Left forelimb (tissue), 1 donor: ENCODE measurements at places on chromosomes 1 and 21.

DNA sequence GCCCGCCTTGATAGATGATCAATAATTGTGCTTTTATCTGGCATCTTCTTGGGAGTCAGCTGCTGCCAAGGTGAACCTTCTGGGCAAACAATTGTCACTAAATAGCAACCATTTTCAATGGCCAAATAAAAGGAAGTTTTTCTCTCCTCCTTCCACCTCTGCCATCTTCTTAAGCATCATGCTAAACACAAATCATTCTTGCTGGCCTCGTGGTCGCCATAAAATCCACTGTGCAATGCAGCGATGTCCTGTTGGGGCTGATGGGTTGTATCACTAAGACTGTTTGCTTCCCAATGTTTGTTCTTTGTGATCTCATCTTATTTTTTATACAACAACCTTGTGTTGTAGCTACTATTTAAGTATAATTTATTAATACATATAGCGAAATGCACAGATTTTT, 8.0 kb downstream of the MAN1C1 start:
- no peak for DNase-seq

DNA sequence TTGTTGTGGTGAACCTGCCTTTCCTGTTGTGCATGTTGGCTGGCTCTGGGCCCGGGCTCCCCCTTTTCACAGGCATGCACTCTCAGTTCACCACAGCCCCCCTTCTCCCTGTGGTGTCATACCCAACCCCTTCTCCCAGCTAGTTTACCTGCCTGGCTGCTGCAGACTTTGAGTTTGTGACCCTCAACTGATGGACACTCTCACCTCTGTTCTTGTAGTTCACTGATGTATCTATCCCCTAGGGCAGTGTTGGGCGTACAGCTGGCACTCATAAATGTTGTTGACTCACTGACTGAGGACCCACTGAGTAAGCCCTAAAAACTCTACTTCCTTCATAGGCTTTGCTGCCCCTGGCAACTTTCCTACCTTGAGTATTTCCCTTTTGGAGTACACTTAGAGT, 54.9 kb downstream of the WDR64 start:
- DNase-seq: no peak

- DNase-seq: no peak
Measured at GRCh38 chr1:42970143-42970542, 11.5 kb upstream of the SLC2A1 start.

DNA sequence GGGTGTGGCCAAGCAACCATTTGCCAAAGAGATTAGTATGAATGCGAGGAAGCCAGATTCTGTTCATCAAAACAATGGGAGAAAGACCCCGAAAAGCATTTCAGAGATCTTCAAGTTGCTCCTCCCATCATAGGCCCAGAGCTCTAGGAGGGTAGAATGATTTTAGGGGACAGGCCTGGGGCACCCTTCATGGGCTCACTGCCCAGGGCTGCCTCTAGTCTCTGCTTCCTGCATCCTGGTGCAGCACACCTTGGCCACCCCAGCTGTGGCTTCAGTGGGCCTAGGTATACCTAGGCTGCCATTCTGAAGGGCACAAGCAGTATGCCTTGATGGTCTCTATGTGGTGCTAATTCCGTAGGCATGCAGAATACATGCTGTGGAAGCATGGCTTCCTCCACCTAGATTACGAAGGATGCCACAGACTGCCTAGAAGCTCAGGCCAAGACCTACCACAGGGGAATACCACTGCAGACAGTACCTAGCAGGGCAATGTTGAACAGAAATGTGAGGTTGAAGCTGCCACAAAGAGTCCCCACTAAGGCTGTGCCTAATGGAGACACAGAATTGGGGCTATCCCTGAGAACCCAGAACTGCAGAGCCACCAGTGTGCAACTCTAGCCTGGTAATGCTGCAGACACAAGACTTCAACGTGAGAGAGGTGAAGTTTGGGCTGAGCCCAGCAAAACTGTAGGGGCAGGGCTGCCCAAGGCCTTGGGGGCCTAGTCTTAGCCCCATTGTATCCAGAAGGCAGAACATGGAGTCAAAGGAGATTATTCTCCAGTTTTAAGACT, 158.8 kb downstream of the CLIC6 start:
- no peak for DNase-seq

- no peak for DNase-seq
Measured at GRCh38 chr1:218959784-218960183, 213.9 kb upstream of the LYPLAL1 start.

DNA sequence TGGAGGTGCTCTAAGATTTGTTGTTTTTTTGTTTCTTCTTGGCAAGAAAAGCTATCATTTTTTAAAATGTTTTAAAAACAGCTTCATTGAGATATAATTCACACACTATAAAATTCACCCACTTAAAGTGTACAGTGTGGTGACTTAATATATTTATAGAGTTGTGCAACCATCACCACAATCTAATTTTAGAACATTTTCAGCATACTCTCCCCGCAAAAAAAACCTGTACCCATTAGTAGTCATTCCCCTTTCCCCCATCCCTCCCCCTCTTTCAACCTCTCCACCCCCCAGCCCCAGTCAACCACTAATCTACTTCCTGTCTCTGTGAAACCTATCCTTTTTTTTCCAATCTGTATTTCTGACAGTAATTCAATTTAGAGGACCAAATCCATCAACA, 30.6 kb downstream of the ZC3H11B start:
- DNase-seq: no peak

GRCh38 chr1:159594625-159595405, 7.2 kb downstream of the APCS start:
- DNase-seq: no peak

DNA sequence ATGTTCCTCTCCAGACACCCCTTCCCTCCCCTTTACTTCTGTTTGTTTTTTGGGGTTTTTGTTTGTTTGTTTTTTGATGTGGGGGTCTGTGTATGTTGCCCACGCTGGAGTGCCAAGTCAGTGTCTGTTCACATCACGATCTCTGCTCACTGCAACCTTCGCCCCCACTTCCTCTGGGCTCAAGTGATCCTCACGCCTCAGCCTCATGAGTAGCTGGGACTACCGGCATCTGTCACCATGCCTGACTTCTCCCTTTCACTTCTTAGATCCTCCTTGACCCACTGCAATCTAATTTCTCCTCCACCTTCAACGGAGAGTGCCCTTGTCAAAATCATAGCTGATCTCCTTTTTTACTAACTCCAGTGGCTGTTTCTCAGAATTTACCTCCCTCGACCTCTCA, 100.7 kb upstream of the KIF26B start:
- no peak for DNase-seq

- DNase-seq: no peak
Measured at GRCh38 chr21:43771698-43772424, 4.2 kb downstream of the CSTB start.

DNA sequence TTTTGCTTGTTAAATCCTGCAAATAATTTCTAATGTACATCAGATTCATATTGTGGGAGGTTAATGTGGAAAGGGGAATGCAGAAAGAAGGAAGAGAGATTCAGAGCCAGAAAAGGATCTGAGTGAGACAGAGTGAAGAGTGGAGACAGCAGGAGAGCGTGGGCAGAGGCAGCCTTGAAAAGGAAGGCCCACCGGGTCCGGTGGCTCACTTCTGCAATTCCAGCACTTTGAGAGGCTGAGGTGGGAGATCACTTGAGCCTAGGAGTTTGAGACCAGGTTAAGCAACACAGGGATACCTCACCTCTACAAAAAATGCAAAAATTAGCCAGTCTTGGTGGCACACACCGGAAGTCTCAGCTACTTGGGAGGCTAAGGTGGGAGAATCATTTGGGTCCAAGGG, 222.0 kb upstream of the RAB4A start:
- no peak for DNase-seq

DNA sequence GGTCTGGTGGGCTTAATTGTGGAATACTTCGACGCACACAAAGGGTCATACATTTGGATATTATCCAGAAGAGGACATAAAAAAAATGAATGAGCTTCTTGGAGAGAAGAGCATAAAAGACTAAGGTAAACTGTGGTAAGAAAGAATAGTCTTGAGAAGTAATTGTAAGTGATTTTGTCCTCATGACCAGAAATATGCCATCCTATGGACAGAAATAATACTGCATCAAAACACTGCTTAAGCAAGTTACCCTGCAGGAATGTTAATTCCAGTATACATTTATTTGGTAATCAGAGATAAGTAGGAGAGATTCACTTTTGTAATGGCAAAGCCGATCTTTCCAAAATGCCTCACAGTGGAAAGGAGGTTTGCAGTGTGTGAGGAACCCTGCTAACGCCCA, 111.9 kb downstream of the NRIP1 start:
- DNase-seq: no peak

GRCh38 chr1:121522061-121522759, 337.4 kb downstream of the SRGAP2C start:
- no peak for DNase-seq

GRCh38 chr1:12129624-12130023, 37.2 kb upstream of the TNFRSF1B start:
- DNase-seq: no peak

GRCh38 chr1:173864179-173864867, 3.5 kb downstream of the GAS5 start:
- no peak for DNase-seq

- no peak for DNase-seq
Measured at GRCh38 chr21:33662046-33662445, 19.7 kb downstream of the ITSN1 start.

- DNase-seq: no peak
Measured at GRCh38 chr1:170696591-170697290, 32.8 kb downstream of the PRRX1 start.

- DNase-seq: no peak
Measured at GRCh38 chr1:65299328-65299727, 10.0 kb upstream of the DNAJC6 start.

DNA sequence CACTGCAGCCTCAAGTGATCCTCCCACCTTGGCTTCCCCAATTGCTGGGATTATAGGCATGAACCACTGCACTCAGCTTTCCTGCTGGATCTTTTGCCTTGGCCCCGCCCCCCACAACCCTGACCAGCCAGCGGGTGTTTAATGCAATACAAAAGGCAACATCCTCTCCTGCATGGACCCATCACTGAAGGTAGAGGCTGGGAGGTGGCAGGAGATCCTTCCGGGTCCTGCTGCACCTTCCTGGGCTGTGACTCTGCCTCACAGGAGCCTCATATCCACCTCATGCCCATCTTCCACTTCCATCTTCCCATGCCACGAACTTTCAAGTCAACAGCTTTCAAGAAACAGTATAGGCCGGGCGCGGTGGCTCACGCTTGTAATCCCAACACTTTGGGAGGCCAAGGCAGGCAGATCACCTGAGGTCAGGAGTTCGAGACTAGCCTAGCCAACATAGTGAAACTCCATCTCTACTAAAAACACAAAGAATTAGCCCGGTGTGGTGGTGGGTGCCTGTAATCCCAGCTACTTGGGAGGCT, 11.7 kb upstream of the WNT9A start:
- no peak for DNase-seq

- DNase-seq: no peak
Measured at GRCh38 chr1:87176514-87176913, 152.2 kb upstream of the LMO4 start.
